ENCODE measurements at places on chromosomes 3 and 15.

- no peak for DNase-seq
Measured at GRCh38 chr3:72299823-72300222, 514.9 kb upstream of the PROK2 start.

- no peak for DNase-seq
Measured at GRCh38 chr3:186588632-186589031, 18.1 kb downstream of the DNAJB11 start.

GRCh38 chr3:163261056-163261455 lies 1764.4 kb downstream of the OTOL1 start:
- DNase-seq = no peak

DNA sequence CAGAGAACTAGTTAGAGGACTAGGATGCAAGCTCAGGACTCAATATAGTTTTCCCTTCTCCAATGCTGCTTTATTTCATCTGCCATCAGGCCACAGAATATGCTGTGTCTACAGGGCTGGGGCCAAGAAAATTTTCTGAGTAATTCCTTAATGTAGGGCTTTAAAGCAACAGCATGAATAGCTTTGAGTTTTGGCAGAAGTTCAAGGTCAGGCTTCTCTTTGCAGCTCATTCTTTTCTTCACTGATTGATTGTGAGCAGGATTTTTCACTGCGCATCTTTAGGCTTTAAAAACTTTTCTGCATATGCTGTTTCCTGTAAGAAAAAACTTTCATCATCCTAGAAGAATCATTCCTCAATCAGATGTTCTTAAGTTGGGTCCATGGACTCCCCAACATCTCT lies 4.6 kb downstream of the TMEM108 start:
- no peak for DNase-seq

GRCh38 chr3:64340641-64341101 lies 115.4 kb upstream of the PRICKLE2 start:
- DNase-seq = no peak

- DNase-seq = no peak
Measured at GRCh38 chr15:48814286-48814685, 3.4 kb upstream of the CEP152 start.

- DNase-seq = no peak
Measured at GRCh38 chr3:32734756-32735155, 49.8 kb downstream of the CNOT10 start.

- DNase-seq = no peak
Measured at GRCh38 chr3:170644711-170645110, 58.8 kb upstream of the SLC7A14 start.

- no peak for DNase-seq
Measured at GRCh38 chr3:109275702-109276293, 40.5 kb downstream of the DPPA2 start.

- no peak for DNase-seq
Measured at GRCh38 chr3:161264852-161265251, 43.7 kb downstream of the NMD3 start.

GRCh38 chr15:59420108-59420507 lies 17.9 kb upstream of the FAM81A start:
- no peak for DNase-seq

DNA sequence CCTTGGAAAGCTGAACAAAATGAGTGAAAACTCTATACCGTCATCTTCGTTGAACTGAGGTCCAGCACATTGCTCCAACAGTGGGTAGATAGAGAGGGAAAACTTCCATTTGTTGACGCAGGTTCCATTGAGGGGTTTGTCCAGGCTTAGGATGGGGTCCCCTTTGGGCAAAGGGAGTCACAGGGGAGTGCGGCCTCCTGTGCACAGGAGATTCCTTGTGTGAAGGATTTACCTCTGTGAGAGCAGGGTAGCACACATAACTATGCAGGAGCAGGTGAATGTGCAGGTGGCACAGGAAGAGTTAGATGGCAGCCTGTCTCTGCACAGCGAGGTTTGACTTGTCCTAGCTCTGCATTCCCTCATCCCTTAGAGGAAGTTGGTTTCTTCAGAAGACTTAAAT lies 139.3 kb downstream of the SNRPN start:
- DNase-seq = no peak

DNA sequence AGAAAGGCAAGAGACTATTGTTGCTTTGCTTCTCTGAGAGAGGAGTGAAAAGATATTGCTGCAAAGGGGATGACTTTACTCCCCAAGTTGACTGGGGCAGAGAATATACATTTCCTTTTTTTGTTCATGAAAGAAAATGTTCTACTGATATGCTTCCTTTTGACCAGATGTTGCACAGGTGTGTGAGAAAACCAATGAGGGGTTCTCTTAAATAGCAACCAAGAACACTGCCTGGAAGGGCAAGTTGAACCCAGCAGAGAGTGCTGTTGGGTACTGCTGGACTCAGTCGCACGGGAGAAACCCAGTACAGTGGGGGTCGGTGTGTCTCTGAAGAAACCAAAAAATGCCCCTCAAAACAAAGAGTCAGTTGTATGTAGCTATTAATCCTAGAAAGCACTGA lies 101.2 kb downstream of the CHST2 start:
- DNase-seq = no peak

Measured in stimulated activated CD8-positive, alpha-beta memory T cell treated with anti-CD3 and anti-CD28 coated beads, Interleukin-2, amount 100 ng/mL, for 48 hours (primary cell).